ENCODE measurements at places on chromosomes 2 and 18.
A peak's percentile ranks its signal among the peaks of the same experiment; 100 is the strongest.

GRCh38 chr18:63262369-63263335 is 56.9 kb downstream of the BCL2 start:
- no peak for DNase-seq

DNA sequence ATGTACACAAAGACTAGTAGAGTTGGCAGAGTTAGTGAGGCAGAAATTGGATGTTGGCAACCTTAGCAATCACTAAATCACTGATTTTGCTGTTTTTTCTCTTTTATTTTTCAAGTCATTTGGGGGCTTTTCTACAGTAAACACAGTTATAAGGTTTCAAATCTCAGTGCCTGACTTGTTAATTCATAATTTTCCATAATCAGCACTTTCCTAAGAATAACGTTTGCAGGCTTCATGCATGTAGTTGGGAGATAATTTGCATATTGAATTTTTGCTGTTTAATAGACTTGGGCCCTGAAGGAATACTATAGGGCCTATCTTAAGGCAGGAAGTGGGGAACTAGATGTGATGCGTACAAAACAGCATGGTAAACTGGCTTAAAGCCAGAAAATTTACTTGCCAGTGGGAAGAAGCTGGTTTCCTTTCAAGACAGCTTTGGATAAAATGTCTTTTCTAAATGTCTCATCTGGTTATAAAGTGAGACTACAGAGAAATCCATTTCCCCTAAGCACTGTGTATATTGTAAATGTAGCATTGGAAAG is 127.2 kb upstream of the SMIM21 start:
- DNase-seq: no peak

DNA sequence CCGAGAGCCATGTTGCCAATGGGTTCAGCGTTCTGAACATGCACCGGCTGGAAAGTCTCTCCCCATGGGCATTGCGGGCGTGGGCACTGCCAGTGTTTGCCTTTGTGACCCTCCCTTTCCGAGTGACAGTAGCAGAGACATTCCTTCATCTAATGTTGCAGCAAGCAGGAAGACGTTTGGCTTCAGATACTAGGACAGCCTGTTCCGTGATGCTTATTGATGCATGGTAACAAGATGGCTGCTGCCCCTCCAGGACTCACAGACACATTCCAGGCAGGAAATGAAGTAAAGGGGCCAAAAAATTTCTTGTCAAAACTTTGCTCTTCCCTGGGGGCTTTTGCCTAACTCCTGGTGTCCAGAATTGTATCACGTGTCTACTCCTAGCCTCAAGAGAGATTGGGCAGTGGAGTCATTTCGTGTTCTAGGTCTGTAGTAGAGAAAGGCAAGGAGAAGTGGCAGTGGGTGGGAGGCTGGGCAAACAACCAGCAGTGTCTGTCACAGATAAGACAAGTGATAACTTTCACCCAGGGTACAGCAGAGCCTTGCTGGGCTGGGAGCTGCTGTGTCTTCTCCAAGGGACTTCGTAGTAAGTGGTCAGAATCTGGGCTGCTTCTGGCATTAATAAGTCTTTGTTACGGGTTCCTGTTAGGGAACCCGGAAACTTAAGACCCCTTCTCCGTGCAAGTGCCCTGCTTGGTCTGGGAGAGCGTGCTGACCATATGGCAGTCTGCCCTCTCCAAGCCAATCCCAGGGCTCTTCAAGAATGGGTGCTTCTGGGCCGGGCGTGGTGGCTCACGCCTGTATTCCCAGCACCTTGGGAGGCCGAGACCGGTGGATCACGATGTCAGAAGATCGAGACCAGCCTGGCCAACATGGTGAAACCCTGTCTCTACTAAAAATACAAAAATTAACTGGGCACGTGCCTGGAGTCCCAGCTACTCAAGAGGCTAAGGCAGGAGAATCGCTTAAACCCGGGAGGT is 93.5 kb downstream of the TFCP2L1 start:
- DNase-seq: no peak

GRCh38 chr18:49073437-49073836 is 122.7 kb upstream of the SMAD7 start:
- no peak for DNase-seq

DNA sequence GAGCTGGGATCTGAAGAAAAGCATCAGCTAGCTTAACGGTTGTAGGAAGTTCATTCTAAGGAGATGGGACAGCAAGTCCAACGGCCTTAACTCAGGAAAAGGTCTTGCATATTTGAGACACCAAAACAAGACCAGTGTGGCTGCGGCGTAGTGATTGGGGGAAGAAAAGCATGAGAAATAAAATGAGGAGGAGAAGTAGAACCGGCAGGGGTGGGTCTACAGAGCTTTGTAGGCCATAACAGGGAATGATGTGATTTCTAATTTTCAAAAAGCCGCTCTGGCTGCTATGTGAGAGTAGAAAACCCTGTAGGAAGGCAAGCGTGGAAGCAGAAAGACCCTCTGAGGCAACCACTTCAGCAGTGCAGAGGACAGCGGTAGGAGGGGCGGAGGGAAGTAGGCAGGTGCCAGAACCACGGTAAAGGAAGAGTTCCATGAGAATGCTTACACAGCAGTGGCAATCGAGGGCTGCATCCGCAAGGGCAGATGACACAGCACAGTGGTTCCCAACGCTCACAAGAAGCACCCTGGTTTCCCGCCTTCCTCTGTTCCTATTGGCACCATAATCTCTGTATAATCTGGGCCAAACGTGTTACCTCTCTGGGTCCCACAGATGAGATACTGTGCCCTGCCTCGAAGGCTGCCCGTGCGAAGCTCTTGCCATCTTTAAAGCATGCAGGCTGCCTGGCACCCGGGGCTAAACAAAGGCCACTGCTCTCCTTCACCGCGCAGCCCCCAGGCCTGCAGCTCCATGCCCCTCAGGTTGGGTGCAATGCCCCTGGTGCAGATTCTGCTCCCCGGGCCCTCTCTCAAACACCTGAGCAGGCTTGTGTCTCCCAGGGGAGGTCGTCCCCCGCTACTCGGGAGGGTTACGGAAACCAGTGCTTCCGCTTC is 795 bp downstream of the ANKRD39 start:
- peak; percentile 34 for DNase-seq

DNA sequence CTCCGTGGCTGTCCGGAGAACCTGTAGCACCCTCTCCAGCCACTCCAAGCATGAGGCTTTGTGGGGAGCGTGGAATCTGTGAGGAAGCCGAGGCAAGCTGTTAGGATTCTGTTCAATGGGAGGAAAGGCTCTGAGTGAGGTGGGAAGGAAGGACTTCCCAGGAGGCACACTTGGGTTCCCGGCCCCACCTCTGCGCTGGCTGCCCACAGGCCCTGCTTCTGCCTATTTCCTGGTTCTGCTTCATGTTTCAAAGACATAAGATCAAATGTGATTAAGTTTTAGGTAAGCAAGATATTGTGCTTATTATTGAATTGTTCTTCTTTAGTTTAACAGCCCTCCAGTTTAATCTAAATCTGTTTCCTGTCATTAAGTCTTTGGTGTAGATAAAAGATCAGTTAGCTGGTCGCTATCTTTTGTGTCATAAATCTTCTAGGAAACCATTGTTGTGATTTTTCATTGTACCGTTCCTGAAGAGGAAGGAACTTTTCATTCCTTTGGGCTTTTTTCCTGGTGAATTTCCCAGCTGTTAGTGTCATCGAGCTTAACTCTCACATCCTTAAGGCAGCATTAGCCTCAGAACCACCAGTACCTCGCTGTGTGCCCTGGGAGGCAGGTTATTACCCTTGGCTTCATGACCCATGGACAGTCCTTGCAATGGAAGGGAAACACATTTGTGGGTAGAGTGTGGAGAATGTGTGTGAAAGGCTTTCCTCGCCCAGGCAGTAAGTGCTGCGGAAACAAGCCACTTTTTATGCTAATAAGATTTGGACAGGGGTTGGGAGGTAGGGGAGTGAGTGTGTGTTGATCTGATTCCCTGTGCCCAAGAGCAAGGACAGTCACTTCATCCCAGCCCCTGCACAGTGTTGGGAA is 61.9 kb upstream of the ALPP start:
- DNase-seq: no peak

- no peak for DNase-seq
Observed at GRCh38 chr2:1696472-1696871, 47.8 kb downstream of the PXDN start.

GRCh38 chr18:32707147-32707546 is 65.7 kb downstream of the KLHL14 start:
- no peak for DNase-seq

DNA sequence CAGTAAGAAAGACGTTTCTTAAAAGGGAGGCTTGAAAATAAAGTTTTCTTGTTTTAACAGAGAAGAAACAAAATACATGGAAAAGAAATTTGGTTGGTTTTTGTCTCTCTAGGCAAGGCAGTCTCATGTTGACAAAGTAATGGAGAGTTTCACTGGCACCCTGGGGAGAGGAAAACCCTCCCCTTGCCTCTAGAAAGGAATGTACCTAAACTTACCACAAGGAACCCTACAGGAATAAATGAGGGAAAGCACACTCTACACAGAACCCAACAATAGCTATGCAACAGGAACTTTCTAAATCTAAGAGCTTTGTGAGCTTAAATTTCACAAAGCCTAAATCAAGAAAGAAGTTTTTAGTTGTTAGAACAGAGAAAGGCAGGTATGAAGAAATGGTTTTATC is 37.0 kb downstream of the FIGN start:
- no peak for DNase-seq

DNA sequence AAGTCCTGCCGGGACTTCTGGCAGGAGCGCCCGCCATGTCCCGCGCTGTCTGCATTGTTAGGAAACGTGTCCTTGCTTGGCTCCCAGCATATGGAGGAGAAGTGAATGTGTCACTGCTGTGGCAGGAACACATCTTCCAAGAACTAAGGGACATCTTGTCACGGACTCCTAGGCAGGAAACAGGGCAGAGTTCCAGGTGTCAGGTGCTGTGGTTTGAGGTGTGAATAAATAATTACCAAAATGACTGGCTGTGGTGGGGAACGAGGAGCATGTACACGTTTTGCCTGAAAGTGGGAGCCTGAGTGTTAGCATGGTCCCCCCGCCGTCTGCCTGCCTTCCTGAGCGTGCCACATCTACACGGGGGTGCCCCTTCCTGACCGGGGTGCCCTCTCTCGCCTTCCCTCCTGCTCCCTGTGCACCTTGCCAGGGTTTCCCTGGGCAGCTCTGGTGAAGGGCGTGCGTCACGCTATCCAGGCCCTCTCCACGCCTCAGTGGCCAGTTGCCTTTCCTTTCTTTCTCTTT is 237.5 kb downstream of the LDLRAD4 start:
- peak; percentile 52 for DNase-seq

DNA sequence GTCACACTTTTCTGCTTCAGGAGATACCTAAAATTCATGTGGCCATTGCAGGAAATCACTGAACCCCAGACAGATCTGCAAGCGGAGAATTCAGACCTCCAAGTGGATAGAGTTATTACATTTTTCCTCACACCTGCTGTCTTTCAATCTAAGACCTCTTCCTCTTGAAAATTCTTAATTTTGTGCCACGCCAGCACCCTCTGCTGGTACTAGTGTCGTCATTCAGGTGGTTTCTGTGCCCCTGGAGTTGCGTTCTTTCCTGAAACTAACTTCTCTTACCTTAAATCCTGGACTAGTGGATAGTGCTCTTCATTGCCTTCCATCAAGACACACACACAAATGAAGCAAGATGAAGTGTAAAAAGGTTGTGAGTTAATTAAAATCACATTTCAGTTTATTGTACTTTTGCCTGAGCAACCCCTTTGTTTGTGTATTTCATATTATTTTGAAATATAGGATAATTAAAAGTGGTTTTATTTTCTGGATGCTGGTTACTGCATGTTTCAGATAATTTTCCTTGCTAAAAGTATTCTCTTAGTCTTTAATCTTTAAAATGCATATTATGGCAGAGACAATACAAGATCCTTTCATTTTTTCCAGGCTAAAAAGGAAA is 1.6 kb upstream of the DNER start:
- DNase-seq: peak; percentile 39

DNA sequence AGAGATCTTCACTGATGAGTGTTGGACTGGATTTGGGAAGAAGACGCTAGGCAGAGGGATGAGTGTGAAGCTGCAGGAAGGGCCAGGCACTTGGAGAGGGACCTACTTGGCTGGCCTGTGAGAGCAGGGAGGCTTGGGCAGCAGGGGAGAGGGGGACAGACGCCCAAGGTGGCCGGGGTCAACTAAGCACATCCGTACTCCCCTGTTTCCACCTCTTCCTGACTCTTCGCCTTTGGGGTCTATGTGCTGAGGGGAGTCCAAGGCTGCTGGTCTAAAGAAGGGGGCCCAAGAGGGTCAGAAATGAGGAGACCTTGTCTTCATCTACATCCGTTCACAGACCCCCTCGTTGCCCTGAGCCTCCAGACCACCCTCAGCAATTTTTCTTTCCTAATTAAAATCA is 16.7 kb downstream of the DPYSL5 start:
- DNase-seq: no peak

DNA sequence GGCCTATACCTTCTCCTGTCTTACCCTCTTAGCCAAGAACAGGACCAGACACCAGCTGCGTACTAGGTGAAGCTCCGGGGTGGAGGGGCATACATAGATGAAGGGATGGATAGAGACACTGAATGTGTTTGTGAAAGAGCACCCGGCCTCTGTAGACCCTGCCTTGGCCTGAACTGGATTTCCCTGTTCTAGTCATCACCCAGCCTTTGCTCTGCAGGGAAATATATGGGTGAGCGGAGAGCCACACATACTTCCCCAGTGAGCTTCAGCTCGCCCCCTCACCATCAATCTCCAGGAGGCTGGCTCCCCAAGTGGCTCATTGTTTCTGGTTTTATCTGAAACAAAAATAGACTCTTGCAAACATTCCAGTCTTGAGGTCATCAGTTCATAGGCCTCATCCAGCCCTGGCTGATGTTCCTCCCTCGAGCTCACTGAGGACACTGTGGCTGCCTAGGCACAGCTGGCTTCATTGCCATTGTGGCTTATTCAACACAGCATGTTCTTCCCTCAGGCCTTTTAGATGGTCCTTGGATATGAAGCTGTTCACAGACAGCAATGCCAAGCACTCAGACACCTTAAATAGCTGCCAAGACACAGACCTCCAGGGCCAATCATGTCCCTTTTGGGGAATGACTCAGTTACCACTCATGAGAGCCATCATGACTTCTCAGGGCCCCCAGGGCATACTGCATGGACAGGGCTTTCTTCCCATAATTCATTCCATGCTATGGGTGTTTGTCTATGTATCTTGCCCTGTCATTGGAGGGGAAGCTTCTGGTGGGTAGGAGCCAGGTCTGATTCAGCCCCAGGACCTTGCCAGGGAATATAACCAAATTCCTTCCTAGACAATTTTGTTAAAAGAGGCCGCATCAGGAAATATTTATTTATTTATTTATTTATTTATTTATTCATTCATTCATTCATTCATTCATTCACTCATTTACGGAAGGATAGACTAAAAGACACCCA is 82.4 kb downstream of the TTC32 start:
- DNase-seq: no peak

DNA sequence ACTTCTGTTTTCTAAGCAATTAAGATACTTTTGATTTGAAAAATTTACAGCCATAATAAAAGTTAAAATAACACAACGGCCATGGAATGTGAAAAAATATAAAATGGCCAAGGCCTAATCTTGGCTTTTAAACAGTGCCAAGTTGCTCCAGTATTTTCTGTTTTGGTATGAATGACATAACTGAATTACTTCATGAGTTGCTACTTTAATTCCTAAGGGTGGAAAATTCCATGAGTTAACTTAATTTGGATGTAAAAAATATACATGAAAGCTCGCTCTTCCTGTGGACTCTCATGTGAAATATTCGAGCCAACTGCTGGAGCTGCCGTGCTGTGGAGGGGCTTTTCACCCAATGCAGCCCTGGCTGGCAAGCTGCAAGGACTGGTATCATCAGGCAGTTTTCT is 286.0 kb upstream of the CCDC68 start:
- DNase-seq: no peak
